ENCODE measurements at places on chromosomes 3 and 15.
A peak's percentile ranks its signal among the peaks of the same experiment; 100 is the strongest.

DNA sequence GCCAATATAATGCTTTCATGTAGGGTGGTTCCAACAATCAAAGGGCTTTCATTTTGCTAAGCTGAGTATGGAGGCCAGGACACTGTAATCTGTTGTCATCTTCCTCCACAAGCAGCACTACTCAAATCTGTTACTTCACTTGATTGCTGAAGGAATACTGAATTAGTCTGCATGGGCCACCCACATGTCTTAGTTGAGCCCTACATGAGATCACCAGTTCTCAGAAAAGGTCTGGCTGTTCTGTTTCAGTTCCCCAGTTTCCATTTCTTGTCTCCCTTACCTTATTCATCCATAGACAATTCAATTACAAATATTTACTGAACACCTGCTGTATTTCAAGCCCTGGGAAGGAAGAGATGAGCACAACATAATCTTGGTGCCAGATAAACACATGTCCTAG lies 119.2 kb downstream of the FHIT start:
- DNase-seq, result no peak

DNA sequence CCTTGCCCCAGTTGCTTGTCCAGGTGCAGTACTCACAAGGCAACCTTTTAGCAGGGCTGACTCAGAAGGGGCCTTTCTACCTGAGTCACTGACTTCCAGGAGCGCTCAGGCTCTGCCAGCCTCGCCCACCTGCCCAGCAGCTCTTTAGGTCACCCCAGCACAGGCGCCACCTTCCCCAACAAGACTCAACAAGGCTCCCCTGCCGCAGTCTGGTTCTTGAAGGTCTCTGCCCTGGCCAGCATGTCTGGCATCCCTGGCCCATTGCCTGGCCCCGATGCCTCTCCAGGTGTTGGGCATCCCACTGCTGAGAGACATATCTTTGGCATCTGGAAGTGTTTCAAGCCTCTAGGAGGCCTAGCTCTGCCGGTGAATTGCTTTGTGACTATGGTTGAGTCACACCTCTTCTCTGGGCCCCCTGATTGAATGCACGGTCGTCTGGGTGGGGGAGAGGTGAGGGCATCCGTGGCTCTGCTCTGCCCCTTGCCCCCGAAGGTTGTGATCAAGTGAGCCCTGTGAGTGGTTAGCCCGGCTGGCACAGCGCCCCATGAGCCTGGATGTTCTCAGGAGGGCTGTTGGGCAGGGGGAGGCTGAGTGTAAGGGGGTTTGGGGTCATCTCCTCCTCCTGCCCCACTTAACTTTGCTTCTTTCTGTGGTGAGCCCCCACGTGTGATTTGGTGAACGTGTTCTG lies 21.6 kb downstream of the SNX33 start:
- DNase-seq, result peak; percentile 21

DNA sequence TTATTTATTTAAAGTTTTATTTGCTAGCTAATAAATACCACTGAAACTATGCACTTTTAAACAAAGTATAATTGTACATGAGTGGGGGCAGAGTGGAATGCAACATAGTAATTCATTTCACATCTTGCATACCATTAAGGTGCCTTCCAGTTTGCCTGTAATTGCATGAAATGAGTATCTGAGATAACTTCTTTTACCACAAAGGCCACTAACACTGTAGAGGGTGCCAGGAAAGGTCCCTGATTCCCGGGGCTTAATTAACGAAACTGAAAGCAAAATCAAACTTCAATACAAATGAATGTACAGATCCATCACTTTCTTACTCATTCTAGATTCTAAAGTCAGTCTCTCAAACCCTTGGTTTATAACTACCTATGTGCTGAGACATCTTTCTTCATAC lies 2.1 kb downstream of the CD47 start:
- DNase-seq, result no peak

GRCh38 chr3:188670446-188670845 lies 501.3 kb upstream of the TPRG1 start:
- DNase-seq, result no peak

DNA sequence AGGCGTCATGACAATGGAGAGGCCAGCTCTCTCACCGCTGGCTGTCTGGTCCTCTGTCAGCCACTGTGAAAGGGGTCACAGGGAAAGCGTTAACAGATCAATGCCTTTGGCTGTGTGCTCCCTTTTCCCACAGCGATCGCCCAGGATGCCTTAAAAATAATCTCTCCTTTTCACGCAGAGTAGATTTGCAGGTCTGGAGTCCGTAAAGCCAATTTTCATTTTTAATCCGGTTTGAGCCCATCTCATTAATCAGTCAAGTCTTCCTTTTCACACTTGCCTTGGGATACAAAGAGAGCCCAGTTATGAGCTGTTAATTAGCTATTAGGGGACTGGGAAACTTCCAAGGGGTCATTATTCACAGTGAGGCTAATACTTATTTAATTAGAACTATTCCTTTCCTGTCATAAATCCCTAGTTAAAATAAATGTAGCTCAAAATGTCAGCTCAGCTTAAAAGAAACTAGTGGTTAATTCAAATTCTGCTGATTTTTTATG lies 104.3 kb upstream of the RASGRP1 start:
- no peak for DNase-seq

DNA sequence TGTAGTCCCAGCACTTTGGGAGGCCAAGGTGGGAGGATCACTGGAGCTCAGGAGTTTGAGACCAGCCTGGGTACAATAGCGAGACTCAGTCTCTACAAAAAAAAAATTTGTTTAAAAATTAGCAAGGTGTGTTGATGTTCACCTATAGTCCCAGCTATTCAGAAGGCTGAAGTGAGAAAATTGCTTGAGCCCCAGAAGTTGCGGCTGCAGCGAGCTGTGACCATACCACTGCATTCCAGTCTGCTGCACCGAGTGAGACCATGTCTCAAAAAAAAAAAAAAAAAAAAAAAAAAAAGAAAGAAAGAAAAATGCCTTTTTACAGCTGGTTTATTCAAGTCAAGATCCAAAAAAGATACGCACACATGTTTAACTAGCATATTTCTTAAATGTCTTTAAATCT lies 17.0 kb upstream of the MUC20 start:
- DNase-seq, result no peak

DNA sequence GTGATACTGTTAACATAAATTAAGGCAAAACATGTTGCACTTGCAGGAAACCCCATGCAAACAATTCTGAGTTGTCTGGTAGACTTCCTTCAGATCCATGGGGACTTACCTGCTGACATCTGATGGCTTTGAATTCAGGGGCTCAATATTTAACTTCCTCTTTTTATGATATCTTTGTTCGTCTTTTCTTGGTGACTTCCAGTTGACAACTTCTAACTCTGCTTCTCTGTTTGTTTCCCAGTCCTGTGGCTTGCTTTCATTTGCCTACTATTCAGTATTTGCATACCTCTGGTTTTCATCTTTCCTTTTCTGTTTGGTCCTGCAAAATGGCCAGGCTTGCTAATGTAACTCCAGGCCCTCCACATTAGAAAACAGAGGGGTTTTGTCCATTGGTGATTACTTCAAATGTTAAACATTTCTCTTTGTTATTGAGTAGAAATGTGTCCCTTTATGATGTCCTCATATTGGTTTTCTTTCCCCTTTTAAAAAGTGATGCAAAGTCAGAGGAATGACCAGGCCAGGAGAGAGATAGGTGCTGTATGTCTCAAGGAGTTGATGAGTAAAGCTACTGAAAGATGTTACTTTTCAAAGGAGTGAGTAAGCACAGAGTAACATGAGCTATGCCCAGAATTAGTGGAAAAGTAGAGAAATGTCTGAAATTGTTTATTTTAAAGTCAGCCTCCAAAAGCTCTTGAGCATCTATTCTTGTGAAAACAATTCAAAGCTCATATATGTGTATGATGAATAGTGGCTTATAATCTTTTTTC lies 335.9 kb downstream of the LPP start:
- peak; percentile 77 for DNase-seq

DNA sequence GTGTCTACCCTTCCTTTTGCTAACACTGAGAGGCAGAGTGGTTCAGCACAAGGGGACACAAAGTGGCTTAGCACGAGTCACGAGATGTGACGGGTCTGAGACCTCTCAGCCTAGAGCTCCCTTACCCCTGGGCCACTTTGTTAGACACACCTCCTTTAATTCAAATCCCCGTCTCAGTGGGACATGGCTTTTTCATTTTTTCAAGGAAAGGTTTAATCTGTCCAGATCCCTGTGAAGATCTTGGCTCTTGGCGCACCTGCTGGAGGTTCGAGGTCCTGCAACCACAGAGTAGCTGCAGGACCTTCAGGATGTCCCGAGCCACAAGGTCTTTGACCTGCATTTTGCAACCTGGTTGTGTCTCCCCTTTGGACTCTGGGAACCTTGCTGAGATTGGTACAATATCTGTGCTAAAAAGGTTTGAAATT lies 52.0 kb downstream of the LPP start:
- DNase-seq, result no peak

- DNase-seq, result no peak
These were observed 55.5 kb downstream of the RGMA start for GRCh38 chr15:93033434-93034045.

DNA sequence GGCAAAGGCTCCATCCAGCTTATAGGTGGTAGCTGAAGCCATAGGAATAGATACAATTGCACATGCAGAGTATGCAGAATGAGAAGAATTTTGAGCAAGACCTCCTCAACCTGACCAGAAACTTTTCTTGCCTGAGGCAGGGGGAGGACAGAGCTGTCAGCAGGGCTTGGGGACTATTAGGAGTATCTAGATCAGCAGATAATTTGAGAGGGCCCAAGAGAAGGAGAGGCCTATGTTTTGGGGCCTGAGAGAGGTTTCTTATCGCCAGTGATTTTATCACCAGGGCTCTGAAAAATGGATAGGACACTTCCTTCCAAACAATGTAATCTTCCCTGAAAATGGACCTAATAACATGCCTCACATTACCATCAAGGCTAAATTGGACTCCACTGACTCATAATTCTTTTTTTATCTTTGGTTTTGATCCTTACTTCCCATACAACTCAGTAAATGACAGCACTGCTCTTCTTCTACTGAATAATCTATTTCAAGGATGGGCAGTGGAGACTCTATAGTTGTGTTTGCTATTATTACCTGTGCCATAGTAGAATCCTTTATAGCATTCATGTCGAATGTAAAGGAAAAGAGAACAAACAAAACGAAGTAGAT lies 15.8 kb upstream of the RAMAC start:
- no peak for DNase-seq

DNA sequence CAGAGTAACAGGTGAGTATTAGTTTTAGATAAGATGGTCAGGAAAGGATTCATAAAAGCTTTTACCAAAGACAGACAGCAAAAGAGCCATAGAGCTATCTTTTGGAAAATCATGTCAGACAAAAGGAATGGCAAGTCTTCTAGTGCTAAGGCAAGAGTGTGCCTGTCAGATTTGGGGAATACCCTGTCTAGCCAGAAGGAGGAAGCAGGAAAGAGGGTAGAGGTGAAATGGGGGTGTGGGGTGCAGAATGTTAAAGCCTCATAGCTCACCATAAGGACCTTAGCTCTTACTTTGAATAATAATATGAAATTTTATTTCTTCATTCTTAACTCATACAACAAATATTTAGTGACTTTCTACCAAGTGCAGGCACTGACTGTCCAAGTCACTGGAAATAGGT lies 512.1 kb upstream of the ROBO2 start:
- DNase-seq, result no peak

DNA sequence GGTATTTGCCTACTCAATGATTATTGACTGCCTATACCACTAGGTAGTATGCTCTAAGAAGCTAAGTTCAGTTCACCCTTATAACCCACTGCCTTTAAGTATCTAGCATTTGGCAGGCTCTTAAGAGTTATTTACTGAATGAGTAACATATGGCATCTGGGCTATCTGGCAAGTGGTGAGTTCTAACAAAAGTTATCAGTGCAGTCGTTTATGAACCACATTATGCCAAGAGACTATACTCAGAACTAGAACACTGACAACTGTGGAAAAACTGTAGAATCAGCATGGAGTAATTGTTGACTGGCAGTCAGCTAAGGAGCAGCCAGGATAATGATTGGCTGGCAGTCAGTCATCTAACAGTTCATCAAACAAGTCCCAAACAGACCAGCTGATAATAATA lies 25.8 kb downstream of the RAF1 start:
- peak; percentile 42 for DNase-seq
